ENCODE measurements at places on chromosomes 7 and 10. TPM values are rescaled to one million over a fixed set of nuclear protein-coding genes. Genes with fewer than 3 reads are reported as not detected.

Gene ACTR3C
- 4.6 TPM for total RNA-seq

Gene HYAL4
- not detected for total RNA-seq

DNA sequence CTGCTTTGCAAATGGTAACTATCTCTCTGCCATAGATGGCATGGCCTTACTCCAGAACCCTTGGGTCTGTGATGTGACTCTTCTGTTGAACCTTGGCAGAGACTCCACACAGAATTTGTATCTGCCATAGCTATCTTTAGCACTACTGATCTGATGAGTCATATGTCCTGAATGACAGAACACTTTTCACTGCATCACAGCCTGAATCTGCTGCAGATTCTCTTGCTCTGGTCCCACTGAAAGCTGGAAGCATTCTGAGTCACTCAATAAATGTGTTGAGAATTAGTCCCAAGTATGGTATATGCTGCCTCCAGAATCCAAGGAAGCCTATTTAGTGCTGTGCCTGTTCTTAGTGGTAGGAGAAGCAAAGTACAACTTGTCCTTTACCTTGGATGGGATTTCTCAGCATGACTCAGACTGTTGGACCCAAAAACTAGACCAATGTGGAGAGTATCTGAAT, 39.5 kb upstream of the ANKRD1 start:
- no peak overlapping the region for H3K27ac ChIP-seq
- DNase-seq: no peak
- H3K4me3 ChIP-seq: no peak overlapping the region
- peaks cover 4% of the 10 kb centered on the region for H3K27me3 ChIP-seq
- no peaks in the 10 kb centered on the region for H3K36me3 ChIP-seq

- H3K27me3 ChIP-seq: no peaks in the 10 kb centered on the region
- DNase-seq: no peak
- H3K36me3 ChIP-seq: no peaks in the 10 kb centered on the region
- H3K4me3 ChIP-seq: no peak overlapping the region
- no peaks in the 10 kb centered on the region for H3K4me1 ChIP-seq
Measured at GRCh38 chr7:102974366-102975236, 61.8 kb downstream of the LRRC17 start.

- peak; percentile 38 for DNase-seq
- H3K4me3 ChIP-seq: no peak overlapping the region
- H3K27me3 ChIP-seq: peaks cover 5% of the 10 kb centered on the region
- no peaks in the 10 kb centered on the region for H3K36me3 ChIP-seq
Measured at GRCh38 chr10:29386342-29386999, 97.6 kb downstream of the LYZL1 start.

- no peaks in the 10 kb centered on the region for H3K36me3 ChIP-seq
- H3K4me1 ChIP-seq: peaks cover 9% of the 10 kb centered on the region
- no peaks in the 10 kb centered on the region for H3K27me3 ChIP-seq
- H3K27ac ChIP-seq: no peak overlapping the region
Measured at GRCh38 chr10:118742032-118742431, 12.7 kb downstream of the CACUL1 start.

DNA sequence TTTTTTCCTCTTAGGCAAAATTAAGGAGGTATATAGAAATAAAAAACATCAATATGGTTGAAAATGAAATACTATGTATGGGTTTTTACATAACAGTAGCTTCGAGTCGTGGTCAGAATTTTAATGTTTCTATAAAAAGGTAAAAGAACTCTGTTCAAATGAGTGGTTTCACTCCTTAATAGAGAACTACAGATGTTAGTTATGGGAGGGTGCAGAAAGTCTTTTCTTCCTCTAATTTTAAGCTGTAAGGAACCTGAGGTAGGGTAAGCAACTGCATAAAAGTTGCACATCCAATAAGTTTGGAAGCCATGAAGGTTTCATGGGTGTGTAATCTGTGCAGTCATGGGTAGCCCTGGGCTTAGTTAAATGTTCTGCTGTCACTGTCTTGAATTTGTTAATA, 141.3 kb downstream of the SUGCT start:
- DNase-seq: no peak
- H3K4me1 ChIP-seq: peaks cover 3% of the 10 kb centered on the region
- H3K27ac ChIP-seq: no peak overlapping the region
- H3K4me3 ChIP-seq: no peak overlapping the region

DNA sequence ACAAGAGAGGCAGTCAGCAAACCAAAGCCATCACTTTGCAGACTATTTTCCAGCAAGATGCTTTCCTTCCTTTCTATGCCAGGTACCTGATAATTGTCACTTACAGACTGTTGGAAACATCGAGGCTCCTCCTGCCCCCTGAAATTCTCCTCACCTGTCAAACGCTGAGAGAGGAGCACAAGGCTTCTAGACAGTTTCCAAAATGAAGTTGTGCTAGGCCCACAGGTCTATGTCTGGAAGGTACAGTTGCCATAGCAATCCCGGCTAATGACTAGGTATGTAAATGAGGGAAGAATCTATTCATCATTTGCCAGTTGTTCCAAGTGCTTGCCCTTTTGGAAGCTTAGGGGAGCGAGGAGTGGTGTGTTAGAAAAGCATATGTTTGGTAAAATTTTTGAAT, 334.4 kb downstream of the CALN1 start:
- H3K27ac ChIP-seq: no peak overlapping the region
- no peak for DNase-seq
- H3K36me3 ChIP-seq: no peaks in the 10 kb centered on the region
- H3K27me3 ChIP-seq: no peaks in the 10 kb centered on the region
- no peak overlapping the region for H3K4me3 ChIP-seq
- no peaks in the 10 kb centered on the region for H3K4me1 ChIP-seq

GRCh38 chr10:89427629-89428028, 13.3 kb downstream of the IFIT5 start:
- H3K4me3 ChIP-seq: no peak overlapping the region
- H3K4me1 ChIP-seq: no peaks in the 10 kb centered on the region
- H3K36me3 ChIP-seq: peaks cover 3% of the 10 kb centered on the region
- no peak for DNase-seq
- H3K27ac ChIP-seq: no peak overlapping the region

- H3K27me3 ChIP-seq: no peaks in the 10 kb centered on the region
- H3K4me3 ChIP-seq: no peak overlapping the region
- no peak overlapping the region for H3K27ac ChIP-seq
- H3K36me3 ChIP-seq: peaks cover 11% of the 10 kb centered on the region
- DNase-seq: no peak
Measured at GRCh38 chr7:132865366-132866143, 216.3 kb downstream of the CHCHD3 start.

GRCh38 chr10:101140084-101140949, 9.2 kb downstream of the TLX1 start:
- no peak overlapping the region for H3K27ac ChIP-seq
- H3K27me3 ChIP-seq: peaks cover 82% of the 10 kb centered on the region
- DNase-seq: no peak
- no peak overlapping the region for H3K4me3 ChIP-seq
- H3K36me3 ChIP-seq: no peaks in the 10 kb centered on the region
- peaks cover 11% of the 10 kb centered on the region for H3K4me1 ChIP-seq
